ENCODE measurements at places on chromosomes 11 and 22.

GRCh38 chr11:17486646-17487045 is 10.0 kb upstream of the ABCC8 start:
- DNase-seq: no peak

- no peak for DNase-seq
Observed at GRCh38 chr11:33509632-33510031, 191.0 kb downstream of the C11orf91 start.

DNA sequence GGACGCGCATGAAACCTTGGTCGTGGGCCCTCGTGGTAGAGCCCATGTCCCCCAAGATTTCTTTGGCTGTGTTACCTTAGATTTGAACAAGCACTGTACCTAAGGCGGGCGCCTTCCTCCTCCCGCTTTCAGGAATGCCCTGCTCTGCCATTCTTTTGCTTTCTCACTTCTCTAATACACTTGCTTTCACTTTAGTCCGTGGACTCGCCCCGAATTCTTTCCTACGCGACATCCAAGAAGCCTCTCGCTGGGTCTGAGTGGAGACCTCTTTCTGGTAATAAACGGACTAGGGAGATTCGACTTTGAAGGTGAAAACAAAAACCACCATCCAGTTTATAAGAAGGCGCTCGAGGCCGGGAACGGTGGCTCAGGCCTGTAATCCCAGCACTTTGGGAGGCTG is 1.2 kb upstream of the NUP50 start:
- DNase-seq: no peak

- peak; percentile 8 for DNase-seq
Observed at GRCh38 chr11:98940913-98941312, 79.8 kb upstream of the CNTN5 start.

DNA sequence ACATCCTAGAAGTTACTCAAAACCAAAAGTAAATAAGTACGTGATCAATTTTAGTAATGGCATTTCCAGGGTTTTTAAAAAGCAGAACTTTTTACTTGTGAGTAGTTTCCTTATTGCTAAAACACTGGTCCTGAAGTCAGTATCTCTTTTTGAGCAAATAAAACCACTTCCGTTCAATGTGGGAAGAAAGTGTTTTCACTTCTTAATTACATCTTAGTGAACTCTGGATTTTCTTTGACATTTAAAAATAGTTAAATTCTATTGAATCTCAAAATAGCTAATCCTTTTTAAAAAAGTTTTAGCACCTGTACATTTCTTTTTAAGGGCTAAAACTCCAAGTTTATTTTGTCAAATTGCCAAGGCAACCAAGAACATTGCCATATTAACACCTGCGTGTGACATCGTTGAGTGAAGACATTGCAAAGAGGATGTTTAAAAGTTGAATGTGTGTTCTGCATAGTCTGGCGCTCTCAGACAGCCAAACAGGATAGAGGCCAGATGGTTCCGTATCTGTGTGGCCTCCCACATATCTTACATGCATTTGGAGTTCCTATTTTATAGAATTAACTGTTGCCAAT is 17.2 kb upstream of the OR5B21 start:
- no peak for DNase-seq

GRCh38 chr22:44464000-44464399 is 34.0 kb downstream of the RTL6 start:
- DNase-seq: no peak

DNA sequence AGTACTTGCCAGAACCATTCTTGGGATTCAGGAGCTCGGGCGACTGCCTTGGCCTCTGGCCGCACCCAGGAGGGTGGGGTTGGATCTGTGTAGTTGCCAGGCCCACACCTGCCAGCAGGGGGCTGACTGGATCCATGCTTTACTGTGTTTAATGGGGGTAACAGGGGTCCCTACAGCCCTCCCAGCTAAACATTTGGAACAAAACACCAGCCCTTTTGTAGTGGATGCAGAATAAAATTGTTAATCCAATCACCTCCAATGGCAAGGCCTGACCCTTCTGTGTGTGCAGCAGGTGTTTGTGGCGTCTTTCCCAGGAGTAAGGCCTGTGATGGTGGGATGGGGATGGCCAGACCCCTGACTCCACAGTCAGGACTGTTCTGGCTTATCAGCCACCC is 22.5 kb downstream of the SUN2 start:
- peak; percentile 52 for DNase-seq

- DNase-seq: no peak
Observed at GRCh38 chr11:12060385-12060985, 49.9 kb upstream of the MICAL2 start.

DNA sequence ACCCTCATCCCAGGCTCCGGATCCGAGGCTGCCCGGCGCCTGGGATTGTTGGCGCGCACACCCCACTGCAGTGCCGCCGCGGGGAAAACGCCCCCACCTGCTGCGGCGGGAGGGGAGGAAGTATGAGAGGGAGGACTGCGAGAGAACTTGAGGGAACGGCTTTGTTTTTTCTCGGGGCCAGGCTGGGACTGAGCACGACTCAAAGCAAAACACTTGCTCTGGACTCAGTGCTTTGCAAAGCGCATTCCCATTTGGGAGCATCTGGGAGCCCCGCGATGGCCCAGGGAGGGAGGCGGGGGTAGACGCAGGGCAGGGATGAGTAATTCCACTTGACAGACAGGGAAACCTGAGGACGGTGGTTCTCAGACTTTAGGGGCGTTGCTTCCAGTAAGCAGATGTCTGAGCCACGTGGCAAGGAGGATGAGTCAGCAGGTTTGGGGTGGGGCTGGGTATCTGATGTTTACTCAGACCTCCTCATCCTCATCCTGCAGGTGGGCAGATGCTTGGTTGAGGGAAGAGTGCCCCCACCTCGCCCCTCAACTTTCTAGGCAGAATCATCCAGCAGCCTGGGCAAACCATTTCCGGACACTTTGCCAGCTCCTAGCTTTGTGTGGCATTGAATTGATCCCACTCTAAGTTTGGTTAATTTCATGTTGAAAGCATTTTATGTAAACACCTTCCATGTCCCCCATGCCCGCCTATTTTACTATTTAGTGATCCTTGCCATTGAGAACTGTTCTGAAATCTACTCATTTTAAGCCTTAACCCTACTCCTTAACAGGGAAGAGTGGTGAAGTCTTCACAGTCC is 1.5 kb downstream of the MIAT start:
- DNase-seq: peak; percentile 92

DNA sequence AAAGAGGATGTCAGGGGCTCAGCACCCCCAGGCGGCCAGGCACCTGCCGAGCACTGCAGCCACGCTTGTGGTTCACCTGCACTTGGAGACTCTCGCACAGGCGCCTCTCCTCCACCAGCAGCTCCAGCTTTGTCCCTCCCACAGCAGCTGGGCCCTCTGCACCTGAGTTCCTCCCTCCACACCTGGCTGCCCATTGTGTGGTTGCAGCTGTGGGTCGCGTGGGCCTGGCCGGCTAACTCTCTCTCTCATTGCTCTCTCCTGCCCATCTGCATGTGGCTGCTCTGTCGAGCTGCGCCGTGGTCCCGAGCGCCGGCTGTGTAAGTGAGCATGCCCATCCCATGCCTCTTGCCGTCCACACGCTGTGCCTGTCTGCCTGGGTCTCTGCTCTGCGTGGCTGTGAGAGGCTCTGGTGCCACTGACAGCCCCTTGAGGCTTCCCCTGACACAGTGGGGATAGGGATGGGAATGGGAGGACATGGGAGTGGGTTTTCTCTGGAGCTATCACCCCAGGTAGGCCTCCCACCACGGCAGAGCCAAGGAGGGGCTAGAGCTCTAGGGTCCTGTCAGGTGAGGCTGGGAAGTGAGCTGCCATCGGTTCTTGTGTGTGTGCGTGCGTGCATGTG is 8.5 kb upstream of the ACR start:
- DNase-seq: no peak

- DNase-seq: no peak
Observed at GRCh38 chr11:86696004-86696403, 23.6 kb upstream of the ME3 start.

GRCh38 chr11:117979481-117980211 is 6.5 kb upstream of the IL10RA start:
- DNase-seq: no peak

GRCh38 chr11:108902027-108902469 is 237.2 kb downstream of the DDX10 start:
- no peak for DNase-seq

- no peak for DNase-seq
Observed at GRCh38 chr11:118021146-118021545, 35.0 kb downstream of the IL10RA start.

DNA sequence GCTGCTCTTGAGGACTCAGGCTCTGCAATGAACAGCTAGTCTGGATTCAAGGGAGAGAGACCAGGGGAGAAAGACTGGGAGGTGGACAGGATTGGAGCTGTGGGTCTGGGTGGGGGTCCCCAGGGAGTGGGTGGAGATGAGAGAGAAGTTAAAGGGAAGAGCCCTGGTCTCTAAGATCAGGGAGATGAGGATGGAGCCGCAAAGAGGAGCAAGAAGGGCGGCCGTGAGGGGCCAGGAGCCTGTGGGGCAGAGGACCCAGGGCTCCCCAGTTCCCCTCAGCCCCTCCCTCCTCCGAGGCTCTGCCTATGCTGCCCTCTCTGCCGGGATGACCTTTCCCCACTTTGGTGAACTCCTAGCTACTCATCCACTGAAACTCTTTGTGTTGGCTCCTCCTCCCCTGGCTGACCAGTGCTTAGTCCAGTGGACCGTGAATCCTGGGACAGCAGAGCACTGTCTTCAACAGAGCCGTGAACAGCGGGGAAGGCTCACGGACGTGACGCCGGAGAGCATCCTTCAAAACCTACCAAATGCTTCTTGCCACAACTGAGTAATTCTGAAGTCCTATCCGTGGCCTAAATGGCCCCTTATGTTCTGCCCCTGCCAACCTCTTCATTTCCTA is 16.4 kb upstream of the RFPL3 start:
- DNase-seq: no peak

DNA sequence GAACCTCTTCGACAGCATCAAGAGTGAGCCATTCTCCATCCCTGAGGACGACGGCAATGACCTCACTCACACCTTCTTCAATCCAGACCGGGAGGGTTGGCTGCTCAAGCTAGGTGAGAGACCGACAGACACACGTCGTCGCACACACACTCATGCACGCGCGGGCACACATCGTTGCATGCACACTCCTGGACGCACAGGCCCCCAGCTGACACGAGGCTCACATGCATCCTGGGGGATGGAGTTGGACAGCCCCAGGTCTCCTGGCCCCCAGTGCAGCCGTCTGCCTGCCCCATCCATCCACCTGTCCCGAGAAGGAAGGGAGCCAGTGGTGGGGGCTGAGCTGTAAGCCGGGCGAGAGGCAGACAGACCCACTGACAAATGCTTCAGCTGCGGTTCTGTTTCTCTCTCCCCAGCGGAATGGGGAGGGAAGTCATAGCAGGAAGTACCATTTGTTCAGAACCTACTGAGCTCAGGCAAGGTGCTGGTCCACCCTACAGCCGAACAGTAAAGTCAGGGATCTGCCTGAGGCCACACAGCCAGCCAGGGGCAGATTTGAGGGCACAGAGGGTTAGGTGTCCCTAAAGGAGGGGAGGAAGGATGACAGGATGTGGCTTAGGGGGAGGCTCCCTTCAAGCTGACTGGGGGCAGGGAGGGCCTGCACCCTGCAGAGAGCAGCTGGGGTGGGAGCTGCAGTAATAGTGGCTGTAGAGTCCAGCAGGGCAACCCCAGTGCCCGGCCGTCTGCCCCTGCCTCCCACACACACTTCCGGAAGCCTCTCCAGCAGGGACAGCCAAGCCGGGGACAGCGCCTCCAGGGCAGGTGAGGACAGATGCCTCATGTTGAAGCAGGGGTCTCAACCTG is 27.1 kb downstream of the CYTH4 start:
- no peak for DNase-seq

DNA sequence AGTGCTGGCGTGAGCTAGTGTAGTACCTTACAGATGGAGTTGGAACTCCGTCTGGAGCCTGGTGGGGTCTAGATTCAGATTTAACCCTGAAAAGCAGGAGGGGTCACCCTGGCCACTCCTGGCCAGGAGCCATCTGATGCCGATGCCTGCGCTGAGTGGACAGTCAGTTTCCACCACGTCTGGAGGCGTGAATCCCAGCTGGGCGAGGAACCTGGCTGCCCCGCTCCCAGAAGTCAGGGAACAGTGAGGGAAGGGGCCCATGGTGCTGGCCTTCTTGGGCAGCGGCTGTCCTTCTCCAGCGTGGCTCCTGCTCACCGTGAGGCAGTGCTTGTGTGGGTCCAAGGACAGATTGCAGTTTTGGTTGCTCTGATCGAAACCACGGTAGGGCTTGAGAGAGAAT is 76.3 kb downstream of the PARVB start:
- no peak for DNase-seq

DNA sequence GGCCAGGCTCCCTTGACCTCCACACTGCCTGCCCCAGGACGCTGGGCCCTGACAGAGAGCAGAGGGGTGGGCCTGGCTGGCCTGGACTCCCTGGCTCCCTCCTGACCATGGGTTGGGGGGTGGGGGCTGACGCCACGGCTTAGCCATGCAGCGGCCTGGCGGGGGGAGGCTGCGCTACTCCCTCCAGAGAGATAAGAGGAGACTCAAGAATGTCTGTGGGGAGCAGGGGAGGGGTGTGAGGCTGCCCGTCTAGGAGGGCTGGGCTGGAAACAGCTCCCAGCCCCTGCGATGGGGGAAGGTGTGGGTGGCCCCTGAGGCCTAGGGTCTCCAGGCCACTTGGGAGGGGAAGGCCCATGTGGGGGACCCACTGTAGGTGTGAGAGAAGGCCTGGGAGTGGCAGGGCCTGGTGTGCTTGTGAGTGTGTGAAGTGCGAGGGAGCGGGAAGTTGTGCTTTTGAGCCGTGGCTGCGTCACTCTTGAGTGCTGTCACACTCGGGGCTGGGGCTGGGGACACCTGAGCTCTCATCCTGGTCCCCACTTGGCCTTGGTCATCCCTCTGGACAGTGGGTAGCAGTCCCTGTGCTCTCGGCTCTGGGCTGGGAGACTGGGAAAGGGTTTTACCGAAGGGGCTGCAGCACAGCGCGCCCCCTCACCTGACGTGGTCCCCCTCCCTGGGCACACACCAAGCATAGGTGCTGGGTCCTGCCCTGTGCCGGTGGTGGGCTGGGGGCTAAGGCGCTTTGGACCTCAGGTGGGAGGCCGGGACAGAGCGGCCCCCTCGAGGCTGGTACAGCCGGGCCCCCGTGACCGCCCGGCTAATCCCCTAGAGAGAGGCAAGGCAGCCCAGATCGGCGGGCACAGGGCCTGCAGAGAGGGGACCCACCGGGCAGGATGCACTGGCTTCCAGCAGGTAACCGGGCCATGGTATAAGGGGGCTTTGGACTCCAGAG is 2.4 kb downstream of the MYRF start:
- DNase-seq: no peak

- no peak for DNase-seq
Observed at GRCh38 chr11:116379185-116379828, 393.5 kb downstream of the BUD13 start.

GRCh38 chr22:47616396-47617020 is 854.1 kb downstream of the TBC1D22A start:
- DNase-seq: no peak

GRCh38 chr11:100984668-100985067 is 144.9 kb downstream of the PGR start:
- DNase-seq: no peak

DNA sequence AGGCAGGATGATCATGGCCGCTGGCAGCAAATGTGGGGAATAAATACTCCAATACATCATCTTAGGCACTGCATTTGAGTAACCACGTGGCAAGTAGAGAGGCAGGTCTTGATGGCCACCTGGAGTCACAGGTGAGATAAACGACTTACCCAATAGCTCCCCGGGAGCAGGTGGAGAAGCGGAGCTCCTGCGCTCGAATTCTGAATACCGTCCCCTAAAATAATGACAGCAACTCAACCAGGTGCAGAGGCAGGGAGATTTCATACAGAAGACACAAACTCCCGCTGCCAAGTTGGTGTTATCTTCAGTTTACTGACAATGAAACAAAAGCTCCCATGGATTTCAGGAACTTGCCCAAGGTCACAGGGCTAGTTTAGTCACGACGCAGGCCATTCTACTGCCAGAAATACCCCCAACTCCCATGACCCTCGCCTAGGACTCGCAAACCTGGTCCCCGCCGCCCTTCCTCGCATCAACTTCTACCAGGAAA is 437 bp downstream of the SLC43A3 start:
- DNase-seq: no peak
